Nephron progenitor cell (in vitro differentiated cells): ENCODE measurements at places on chromosomes 5 and 9.
A peak's percentile ranks its signal among the peaks of the same experiment; 100 is the strongest.

GRCh38 chr9:93258818-93259489, 75.0 kb downstream of the WNK2 start:
- no peak for DNase-seq

- no peak for DNase-seq
Measured at GRCh38 chr5:141788296-141788970, 89.8 kb downstream of the PCDH1 start.

DNA sequence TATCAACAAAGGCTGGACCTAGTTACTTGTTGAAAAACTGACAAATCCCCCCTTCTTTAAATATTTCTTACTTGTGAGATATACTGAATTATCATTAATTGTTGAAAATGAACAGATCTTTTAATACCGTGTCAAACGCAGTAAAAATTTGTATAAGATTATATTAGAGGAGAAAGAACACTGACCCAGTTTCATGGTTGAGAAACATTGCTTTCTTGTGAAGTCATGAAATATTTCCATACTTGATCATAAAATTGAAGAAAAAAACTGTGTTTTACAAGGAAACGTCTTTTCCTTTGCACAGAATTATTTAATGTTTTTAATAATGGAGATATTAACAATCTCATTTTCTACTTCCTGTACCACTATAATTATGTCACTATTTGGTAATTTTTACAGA, 45.8 kb downstream of the MOCS2 start:
- no peak for DNase-seq

- no peak for DNase-seq
Measured at GRCh38 chr5:95863383-95863757, 40.8 kb upstream of the GLRX start.

- DNase-seq, result no peak
Measured at GRCh38 chr9:104885818-104886709, 41.9 kb downstream of the ABCA1 start.

- DNase-seq, result no peak
Measured at GRCh38 chr9:135076143-135076875, 11.2 kb upstream of the OLFM1 start.

GRCh38 chr9:135990468-135991429, 29.6 kb upstream of the UBAC1 start:
- DNase-seq, result peak; percentile 67

DNA sequence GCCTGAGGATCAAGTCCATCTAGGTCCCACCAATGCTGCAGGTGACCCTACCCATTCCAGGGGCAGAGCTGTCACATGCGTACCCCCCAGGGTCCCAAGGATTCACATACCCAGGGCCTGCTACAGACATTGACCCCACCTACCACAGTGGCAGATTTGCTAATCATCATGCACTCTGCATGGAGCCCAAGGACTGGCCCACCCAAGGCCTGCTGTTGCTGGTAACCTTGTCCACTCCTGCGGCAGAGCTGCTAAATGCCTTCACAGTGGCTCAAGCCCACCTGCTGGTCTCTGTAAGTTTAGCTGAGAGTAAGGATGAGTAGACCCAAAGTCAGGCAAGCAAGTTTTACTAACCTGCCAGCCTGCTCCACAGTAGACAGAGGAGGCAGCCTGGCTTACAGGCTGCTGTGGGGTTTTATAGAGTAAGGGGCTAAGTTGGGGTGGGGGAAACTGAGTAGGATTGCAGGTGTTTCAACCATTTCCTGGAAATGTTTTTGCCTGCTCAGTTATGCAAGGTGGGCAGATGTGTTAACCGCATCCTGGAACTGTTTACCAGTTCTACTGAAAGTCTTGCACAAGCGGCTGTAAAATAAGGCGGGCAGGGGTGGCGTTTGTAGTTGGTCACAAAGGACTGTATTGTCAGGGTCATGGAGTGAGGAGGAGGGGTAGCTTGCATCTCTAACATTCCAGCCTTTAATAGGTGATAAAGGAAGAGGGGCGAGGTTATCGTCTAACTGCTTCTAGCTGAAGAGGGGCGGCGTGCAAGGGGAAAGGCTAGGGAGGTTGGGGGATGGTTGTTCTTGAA, 2163.5 kb upstream of the WWC1 start:
- no peak for DNase-seq

DNA sequence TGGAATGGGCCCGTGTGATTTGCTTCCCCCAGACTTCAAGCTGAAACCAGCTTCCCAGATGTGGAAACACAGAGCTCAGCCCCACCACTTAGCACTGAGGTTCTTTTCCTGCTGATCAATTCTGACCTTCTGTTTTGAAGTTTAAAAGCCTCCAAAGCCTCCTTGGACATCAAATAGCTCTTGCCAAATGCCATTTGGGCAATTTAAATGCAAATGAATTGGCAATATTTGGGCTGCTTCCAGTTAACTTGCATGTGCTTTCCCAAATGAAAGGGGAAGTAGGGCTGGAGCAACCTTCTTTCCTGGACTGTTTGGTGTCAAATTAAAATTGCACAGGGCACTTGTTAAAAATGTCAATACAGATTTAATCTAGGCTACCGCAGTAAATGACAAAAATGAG, 710.5 kb downstream of the TLR4 start:
- no peak for DNase-seq

- no peak for DNase-seq
Measured at GRCh38 chr5:96597438-96598020, 64.6 kb upstream of the CAST start.

DNA sequence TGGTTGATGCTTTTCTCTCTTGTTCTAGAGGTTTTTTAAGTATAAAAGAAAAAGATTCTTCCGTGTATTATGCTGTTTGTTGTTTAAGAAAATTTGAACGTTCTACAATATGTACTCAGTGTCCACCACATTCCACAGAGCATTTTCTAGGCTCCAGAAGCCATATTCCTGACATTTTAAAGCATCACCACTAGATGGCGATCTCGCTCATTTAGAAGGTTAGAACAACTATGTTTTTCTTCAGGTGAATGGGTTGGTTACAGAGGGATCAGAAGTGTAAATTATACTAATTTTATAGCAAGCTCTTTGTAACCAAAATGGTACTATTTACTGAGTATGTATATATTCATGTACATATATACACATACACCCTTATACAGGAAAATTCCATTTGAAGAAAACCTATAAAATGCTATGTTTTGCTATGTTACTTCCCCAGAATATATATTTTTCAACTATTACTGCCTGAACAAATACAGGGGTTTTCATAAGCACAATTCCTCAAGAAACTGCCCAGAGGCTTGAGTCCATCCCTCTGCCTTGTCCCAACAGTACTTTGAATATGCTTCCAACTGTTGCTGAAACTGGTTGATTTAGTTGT, 284.3 kb downstream of the CCDC171 start:
- peak; percentile 54 for DNase-seq

DNA sequence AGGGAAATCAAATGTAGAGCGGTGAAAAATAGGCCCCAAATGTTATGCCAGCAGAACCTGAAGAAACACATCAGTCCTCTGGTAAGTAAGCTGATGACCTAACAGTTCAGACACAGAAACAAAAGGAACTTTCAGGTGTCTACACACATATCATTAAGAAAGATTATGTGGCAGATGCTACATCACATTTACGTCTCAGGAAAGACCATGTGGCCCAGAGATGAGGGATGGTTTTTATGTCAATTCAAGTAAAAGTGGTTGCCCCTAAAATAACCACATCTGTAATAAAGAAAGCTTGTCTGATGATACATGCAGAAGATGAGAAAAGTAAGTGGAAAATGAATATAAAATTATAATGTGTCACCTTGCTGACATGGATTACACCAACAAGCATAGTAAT, 31.4 kb downstream of the GNAQ start:
- no peak for DNase-seq

DNA sequence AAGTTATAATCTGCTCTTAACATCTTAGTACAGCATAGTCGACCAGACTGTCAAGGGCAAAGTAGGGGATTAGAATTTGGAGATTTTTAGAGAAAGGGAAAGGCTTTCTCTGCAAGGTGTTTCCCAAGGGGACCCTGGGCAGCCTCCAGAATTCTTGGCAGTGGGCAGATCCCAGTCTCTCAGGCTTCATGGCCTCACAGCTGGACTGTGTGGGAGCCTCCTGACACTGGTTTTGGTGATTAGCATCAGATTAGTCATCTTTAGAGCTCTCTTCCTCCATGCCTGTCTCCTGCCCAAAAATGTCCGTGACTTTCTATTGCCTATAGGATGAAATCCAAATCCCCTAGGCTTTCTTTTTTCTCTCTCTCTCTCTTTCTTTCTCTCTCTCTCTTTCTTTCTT, 370.7 kb downstream of the ZSWIM6 start:
- no peak for DNase-seq

GRCh38 chr5:33690374-33691135, 201.2 kb downstream of the ADAMTS12 start:
- no peak for DNase-seq

- DNase-seq, result peak; percentile 53
Measured at GRCh38 chr9:126301985-126302603, 24.5 kb upstream of the MVB12B start.

GRCh38 chr9:87554171-87554910, 56.7 kb downstream of the DAPK1 start:
- no peak for DNase-seq

DNA sequence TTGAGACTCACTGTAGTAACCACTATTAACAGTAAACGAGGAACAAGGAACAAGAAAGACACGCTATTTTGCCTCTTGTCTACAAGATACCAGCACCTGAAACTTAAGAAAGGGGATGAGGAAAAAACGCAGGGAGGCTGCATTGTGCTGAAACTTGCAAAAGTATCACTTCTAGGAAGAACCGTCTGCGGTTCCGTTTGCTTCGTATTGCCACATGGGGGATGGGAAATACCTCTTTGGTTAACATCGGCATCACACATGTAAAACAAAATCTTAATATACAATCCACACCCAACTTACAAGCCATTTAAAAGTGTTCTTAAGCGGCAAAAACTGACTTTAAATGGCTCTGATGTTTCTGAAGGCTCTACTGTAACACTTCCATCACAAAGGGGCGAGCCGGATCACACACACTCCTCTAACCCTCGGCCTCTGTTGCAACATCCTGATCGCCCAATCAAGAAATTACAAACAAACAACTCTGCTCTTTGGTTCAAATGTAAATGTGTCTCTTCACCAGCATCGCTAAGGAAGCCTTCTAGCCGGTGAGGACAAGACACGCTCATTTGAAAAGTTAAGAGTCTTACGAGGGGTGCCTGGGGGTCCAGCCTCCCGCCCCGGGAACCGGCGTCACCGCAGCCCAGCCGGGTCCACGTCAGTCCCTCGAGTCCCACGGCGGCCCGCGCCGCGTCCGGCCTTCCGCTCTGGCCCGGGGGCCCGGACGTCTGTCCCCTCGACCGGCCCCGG, 621 bp downstream of the SEC16A start:
- DNase-seq, result no peak

GRCh38 chr5:32159328-32160072, 14.6 kb downstream of the GOLPH3 start:
- DNase-seq, result no peak

GRCh38 chr5:1374679-1375055, 29.8 kb upstream of the CLPTM1L start:
- no peak for DNase-seq

DNA sequence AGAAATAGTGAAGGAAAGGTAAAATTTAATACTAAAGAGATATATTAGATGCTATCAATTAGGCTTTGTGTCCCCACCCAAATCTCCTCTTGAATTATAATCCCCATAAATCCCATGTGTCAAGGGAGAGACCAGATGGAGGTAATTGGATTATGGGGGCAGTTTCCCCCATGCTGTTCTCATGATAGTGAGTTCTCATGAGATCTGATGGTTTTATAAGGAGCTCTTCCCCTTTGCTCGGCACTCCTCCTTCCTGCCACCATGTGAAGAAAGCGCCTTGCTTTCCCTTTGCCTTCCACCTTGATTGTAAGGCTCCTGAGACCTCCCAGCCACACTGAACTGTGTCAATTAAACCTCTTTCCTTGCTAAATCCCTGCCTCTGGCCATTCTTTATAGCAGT, 697.0 kb upstream of the RGMB start:
- DNase-seq, result no peak

- no peak for DNase-seq
Measured at GRCh38 chr5:14105718-14106410, 37.3 kb upstream of the TRIO start.

DNA sequence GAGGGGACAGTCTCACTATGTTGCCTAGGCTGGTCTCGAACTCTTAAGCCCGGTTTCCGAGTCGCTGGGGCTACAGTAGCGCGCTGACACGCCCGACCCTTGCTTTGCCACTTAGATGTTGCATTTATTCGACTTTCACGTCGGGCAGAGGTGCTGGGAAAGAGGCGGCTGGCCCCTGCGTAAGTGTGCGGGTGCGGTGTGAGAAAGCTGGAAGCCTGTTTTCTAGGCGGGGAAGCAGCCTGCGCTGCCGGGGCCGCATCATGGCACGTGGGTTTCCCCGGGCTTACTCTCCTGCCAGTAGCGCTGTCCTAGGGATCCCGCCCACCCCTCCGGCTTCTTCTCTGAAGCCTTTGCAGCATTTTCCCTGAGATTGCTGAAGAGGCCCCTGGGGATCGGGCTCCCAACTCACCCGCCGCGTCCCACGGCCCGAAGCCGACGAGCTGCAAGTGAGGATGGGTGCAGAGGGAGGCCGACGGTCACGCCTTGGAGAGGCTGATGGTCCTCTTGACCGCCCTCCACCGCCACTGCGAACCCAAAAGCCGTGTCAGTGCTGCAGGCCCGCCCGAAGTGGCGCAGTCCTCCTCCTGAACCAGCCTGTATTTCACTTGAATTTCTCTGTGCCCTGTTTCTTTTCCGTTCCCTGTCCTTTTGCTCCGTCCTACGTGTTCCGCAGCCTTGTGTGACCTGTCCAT, 5.8 kb upstream of the TRIM41 start:
- DNase-seq, result peak; percentile 68

DNA sequence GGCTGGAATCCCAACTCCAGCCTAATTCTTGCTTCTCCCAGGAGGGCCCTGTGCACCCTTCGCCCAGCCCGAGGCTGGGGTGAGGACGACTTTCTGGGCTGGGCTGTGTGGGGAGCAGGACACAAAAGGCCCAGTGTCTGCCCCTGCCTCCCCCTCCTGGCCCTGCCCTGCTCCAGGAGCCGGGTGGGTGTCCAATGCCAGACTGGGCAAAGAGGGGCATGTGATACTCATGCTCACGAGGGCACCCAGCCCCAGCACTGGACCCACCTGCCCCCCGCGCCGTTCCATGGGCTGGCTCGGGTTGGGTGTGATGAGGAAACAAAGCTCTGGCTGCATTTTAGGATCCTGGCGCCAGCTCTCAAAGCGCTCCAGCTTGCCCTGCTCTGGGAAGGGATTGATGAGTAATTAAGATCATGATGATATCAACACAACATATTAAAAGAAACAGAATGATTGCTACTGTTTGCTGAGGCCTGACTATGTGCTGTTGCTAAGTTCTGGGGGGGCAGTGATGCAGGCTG, 30.7 kb downstream of the LHX2 start:
- DNase-seq, result no peak

- DNase-seq, result no peak
Measured at GRCh38 chr9:6838158-6838557, 80.4 kb downstream of the KDM4C start.

GRCh38 chr9:94606646-94607422, 13.2 kb upstream of the FBP2 start:
- DNase-seq, result no peak

DNA sequence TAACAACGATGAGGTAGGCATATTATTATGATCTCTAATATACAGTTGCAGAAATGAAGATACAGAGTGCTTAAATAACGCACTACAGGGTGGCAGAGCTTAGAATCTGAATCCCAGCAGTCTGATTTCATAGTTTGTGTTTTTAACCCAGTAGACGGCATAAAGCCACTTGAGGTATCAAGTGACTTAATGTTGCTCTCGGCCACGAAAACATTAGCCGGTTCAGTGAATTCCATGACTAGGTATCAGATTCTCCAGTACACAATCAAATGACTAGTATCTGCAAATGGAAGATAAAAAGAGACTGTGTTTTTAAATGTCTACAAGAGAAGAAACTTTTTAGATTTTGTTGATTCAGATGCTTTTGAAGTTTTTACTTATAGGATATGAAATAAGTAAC, 24.8 kb downstream of the SMC2 start:
- no peak for DNase-seq
